Right lung (tissue), 10 donors: ENCODE measurements at places on chromosomes 2 and 18.

DNA sequence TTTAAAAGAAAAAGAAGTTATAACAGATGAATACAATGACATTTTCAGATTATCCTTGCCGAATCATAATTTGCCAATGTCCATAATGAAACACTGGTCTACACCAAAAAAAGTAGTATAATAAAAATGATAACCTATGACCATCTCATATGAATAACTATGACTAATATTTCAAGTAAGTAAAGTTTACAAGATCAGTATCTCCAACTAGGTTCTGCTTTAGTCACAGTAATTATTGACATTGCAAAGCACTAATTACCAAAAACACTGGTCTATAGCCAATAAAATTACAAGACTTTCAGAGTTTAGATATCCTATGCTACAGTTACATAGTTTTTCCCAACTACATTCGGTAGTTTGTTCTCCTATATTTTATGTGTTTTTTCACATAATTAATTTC, 136.7 kb downstream of the MEMO1 start:
- DNase-seq: no peak

DNA sequence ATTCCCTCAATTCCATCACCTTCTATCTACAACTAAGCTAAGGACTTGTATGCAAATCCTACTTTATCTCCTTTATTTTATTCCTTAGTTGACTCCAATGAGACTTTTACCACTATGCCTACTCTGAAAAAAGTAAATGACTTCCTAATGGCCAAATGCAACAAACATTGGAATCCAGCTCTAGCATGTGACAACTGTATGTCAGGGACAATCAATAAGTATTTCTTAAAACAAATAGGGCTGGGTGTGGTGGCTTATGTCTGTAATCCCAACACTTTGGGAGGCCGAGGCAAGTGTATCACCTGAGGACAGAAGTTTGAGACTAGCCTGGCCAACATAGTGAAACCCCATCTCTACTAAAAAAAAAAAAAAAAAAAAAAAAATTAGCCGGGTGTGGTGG, 21.8 kb downstream of the METTL4 start:
- no peak for DNase-seq

- no peak for DNase-seq
These were observed 47.6 kb downstream of the PLB1 start for GRCh38 chr2:28543316-28544035.

DNA sequence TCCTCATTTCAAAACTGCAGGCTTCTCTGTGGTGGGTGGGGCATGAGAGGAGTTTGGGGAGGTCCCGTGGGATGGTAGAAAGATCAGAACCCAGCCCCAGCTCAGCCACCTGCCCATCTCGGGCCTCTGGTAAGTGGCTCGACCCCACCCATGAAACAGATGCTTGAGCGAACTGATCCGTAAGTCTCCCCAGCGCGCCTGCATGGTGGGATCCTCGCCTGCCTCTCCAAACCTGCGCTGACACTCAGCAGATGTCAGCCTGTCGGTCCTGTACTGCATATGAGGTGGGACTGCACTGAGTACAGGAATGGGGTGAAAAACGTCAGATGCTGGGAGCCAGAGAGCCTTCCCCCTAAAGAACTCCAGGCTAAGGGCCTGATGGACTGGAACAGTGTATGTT, 15.9 kb upstream of the RPL31 start:
- no peak for DNase-seq

DNA sequence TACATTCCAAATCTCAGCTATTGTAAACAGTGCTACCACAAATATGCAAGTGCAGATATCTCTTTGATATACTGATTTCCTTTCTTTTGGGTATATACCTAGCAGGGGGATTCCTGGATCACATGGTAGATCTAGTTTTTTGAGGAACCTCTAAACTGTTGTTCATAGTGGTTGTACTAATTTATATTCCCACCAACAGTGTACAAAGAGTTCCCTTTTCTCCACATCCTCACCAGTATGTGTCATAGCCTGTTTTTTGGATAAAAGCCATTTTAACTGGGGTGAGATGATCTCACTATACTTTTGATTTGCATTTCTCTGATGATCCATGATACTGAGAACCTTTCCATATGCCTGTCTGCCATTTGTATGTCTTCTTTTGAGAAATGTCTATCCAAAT, 6.3 kb upstream of the CCNT2 start:
- DNase-seq: no peak

DNA sequence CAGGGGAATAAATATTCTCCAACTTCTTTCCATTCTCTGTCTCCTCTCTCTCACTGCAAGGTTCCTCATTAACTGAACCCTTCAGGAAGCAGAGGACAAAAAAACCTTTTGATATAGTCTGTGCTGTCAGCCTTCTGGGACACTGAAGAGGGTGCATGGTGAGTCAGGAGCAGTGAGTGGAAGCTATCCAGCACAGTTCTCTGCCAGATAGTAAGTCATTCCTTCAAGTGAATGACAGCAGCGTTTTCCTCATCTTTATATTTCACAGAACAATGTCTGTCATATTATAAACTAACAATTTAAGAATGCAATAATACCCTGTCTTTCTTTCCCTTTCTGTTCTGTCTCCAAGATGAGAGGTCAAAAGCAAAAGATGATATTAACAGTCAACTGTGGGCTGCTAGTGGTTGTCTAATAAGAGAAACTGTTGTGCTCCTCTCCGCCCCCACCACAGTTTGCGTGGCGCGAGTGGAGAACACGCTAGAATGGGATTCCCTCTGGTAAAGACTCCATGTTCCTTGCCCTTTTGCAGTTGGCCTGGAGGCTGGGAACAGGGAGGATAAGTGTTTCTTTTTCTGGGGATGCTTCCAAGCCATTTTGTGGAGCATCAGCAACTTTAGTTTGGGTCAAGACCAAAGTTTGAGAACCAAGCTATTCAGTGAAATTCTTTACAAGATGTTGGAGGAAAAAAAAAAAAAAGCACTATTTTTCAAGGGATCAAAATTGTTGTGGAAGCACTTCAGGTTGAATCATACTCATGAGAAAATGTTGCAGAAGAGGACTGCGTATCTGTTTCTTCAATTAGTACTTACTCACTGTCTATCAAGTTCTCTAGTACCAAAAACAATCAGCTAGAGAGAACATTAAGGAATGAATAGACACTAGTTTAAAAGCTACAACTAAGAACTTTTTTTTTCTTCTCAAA, 430.2 kb downstream of the SETBP1 start:
- DNase-seq: no peak

DNA sequence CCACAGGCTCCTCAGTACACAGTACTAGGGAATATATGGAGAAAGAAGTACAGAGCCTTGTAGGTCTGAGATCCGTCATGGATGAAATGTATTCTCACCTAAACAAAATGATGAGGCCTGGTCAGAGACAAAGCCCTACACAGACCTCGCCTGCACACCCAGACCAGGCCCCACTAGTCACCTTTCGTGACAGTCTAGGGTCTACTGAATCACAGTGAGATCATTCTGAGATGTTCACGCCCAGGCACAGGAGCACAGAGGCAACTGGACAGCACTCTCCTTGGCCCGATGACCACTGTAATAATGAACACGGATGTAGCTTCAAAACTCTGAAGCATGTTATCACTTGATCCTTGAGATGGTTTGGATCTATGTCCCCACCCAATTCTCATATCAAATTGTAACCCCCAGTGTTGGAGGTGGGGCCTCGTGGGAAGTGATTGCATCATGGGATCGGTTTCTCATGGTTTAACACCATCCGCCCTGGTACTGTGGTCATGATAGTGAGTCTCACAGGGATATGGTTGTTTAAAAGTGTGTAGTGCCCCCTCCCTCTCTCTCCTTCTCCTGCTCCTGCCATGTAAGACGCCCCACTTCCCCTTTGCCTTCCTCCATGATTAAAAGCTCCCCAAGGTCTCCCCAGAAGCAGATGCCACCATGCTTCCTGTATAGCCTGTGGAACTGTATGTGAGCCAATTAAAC, 15.1 kb downstream of the DOCK10 start:
- DNase-seq: no peak

GRCh38 chr2:210264282-210264681, 39.0 kb upstream of the ACADL start:
- DNase-seq: no peak

DNA sequence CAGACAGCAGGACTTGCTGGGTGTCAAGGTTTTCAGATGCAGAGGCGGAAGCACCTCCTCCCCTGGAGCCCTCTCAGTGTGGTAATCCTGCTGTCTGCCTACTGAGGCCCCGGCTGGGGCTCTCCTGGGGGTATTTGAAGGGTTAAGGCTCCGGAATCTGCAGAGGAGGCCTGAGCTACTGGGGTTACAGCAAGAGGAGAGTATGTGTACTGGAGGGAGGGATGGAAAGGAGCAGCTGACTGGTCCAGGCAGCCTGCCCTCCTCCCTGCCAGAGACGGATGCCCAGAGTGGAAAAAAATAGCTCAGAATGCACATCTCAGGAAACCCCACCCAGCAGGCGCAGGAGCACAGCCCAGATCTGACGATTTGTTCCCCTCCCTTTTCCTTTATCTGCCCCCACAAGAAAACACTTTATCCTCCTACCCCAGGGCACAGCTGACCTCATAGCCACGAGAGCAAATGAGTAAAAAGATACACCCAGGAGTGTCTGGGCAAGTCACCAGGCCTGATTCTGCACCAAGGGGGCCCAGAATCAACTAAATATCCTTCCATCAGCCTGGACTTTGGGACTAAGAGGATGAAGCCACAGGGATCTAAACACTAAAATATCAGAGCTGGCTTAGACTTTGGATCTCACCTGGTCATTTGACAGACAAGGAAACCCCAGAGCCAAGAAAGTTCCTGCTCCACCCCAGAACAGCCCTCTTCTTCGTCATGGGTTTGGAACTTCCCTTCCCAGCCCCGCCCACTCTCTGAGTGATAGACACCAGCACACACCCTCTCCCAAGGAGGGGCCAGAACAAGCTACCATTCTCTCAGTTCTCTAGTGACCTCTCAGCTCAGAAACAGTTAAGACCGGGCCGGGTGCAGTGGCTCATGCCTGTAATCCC, 5.5 kb downstream of the TMBIM1 start:
- DNase-seq: peak; percentile 72

- no peak for DNase-seq
These were observed 276.0 kb downstream of the MTX2 start for GRCh38 chr2:176544991-176545956.

GRCh38 chr2:173568054-173568453, 213.4 kb downstream of the CDCA7 start:
- no peak for DNase-seq

GRCh38 chr2:101419096-101419663, 31.9 kb upstream of the CREG2 start:
- DNase-seq: peak; percentile 55

DNA sequence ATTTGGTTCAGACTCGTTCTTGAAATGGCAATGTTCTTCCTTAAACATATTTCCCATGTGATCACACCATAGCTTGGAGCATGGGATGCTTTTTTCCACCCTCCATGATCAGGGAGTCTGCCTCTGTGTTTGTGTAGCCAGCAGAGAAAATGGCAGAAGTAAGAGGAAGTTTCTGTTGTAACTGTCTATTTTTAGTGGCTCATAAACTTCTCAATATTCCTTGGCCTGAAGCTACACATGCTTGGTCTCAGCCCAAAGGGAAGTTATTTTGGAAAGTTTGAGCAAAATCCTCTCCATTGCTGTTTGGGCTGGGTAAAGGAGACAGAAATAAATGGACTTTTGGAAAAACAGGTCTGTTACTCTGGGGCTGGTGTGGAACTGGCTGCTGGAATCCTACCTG, 33.4 kb upstream of the ITGA6 start:
- no peak for DNase-seq

DNA sequence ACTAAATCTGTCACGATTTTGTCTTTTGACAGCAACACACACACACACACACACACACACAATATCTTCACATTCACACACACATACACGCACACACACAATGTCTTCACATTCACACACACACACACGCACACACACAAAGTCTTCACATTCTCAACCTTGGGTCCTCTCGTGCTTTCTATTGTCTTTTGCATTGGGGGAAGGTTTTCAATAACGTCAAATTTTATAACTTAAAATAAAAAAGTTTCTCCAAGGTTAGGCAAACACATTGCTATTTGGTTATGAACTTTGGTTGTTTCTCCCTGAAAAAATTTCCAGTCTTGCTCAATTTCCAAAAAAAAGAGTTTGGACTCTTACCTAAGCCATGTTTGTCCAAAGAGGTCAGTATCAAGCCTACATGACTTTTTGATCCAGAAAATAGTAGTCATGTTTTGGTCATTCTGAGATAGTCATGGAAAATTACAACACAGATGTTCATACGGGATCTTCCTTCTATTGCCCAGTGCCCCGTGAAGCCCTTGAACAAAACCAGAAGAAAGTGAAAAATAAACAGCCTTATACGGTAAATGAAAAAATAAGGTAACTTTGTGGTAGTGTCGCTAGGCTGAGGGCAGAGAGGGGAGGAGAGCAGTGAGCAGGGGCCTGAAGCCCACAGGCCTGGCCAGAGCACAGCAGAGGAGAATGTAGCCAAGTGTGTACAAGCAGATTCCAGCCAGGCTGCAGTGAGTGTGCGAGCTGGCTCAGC, 542.8 kb upstream of the ID2 start:
- no peak for DNase-seq

DNA sequence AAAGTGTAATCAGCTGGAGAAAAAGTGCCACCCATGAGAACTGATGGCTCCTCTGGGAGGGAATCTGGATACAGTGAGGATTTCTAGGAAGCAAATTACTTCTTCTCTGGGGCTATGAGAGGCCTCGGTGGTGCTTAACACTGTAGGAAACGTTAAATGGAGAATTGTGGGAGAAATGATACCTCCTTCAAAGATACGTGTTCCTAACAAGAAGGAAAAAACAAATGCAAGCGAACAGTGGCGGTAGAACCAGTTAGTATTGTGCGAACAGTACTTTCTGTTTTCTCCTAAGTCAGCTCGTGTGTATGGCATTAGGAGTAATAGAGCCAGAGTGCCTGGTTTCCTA, 587 bp upstream of the MTIF2 start:
- peak; percentile 9 for DNase-seq

DNA sequence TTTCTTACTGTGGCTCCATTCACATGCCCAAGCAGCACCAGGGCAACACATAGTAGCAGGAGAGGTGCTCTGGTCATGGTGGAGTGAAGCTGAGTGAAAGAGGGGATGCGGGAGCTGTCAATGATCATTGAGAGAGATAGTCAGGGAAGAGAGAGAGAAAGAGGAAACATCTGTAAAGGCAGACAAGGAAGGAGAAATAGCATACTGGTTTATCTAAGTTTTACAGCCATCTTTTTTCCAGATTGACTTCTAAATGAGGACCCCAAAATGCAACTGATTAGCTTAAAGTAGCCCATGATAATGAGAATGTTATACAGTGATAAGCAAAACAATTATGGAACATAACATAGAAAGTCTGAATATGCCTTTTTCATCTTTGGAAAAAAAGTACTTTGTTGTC, at the start of gene C2orf66:
TSS of gene C2orf66 (minus strand) at position 96 of the 400 bp plus-strand sequence. CDS start at position 77, 19 bp downstream.
- no peak for DNase-seq

GRCh38 chr2:95264624-95265023, 9.6 kb upstream of the PROM2 start:
- no peak for DNase-seq

GRCh38 chr2:56754066-56754615, 570.4 kb downstream of the CCDC85A start:
- DNase-seq: no peak
